Activated CD4-positive, alpha-beta memory T cell treated with anti-CD3 and anti-CD28 coated beads, Interleukin-2, amount 10 ng/mL, durations not matched to agents 7 days and 5 days (primary cell): ENCODE measurements at places on chromosomes 11 and 22. TPM values are rescaled to one million over a fixed set of nuclear protein-coding genes. Genes with fewer than 3 reads are reported as not detected.

TUBA8 gene
- total RNA-seq: 1.4 TPM

NECTIN1 gene
- total RNA-seq: 1.7 TPM

H19 gene
- not detected for total RNA-seq

NCAM1 gene
- total RNA-seq: 0.48 TPM

EIF3M gene
- 246 TPM for total RNA-seq

DNA sequence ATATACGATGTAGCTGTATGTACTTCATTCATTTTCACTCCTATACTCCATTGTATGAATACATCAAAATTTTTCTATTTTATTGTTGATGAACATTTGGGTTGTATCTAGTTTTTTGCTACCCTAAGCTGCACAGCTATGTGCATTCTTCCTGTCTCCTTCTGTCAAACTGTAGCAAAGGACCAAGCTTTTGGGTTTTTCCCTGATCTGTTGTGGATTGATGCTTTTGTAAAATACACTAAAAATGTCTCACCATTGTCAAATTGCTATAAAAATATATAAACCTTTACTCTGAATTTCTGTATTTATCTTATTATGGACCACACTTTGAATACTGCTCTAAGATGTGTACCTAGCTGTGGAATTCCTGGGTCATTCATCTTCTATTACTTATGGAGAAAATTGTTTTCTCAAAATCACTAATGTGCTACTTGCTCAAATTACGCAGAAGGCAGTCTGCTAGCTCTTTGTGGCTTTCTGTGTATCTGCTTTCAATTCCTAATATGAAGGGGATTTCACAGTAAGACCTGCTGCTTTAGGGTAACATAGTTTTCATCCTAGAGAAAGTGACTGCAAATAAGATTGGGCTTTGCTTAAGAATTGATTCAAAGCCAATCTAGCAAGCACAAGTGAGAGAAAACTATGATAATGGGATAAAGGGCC is 123.4 kb downstream of the CYP2R1 start:
- no peak for DNase-seq

DNA sequence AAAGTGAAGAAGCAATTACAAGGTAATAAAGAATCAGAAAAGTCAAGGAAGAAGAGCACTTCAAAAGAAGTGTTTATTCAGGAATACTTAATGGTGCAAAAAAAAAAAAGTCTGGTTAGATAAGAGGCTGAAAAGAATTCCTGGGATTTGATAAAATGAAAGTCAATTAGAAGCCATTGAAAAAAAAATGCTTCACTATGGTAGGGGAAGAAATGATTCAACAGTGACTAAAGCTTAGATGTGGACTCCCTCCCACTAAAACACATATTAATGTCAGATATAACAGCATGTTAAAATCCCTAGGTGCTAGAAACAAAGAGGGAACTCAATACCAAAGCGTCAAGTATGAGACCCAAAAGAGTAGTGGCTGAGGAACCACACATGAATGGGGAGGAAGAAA is 335.3 kb upstream of the PITPNB start:
- DNase-seq: no peak

GRCh38 chr22:39349506-39349966 is 255 bp upstream of the SYNGR1 start:
- DNase-seq: no peak

GRCh38 chr11:73962101-73962705 is 11.4 kb downstream of the DNAJB13 start:
- DNase-seq: no peak

DNA sequence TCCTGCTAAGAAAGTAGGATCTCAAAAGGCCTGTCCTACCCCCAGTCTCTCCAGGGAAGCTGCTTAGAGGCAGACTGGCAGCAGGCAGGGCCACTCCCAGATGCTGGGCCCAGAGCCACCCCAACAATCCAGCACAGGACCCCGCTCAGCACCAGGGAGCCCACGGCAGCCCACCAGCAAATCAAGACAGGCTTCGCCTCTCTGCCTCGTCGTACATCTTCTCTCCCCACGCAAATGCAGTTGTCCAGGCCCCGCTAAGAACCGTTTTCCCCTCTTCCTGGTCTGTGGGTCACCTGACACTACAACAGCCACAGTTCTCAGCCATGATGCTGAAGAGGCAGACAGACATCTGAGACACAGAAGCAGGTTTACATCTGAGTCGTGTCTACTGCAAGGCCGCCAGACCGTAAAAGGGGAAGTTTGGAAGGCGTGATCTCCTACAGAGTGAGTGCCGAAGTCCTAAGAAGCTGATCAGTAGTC is 51.1 kb downstream of the IGSF9B start:
- no peak for DNase-seq

- no peak for DNase-seq
These were observed 42.2 kb downstream of the WNT7B start for GRCh38 chr22:45934659-45935341.

DNA sequence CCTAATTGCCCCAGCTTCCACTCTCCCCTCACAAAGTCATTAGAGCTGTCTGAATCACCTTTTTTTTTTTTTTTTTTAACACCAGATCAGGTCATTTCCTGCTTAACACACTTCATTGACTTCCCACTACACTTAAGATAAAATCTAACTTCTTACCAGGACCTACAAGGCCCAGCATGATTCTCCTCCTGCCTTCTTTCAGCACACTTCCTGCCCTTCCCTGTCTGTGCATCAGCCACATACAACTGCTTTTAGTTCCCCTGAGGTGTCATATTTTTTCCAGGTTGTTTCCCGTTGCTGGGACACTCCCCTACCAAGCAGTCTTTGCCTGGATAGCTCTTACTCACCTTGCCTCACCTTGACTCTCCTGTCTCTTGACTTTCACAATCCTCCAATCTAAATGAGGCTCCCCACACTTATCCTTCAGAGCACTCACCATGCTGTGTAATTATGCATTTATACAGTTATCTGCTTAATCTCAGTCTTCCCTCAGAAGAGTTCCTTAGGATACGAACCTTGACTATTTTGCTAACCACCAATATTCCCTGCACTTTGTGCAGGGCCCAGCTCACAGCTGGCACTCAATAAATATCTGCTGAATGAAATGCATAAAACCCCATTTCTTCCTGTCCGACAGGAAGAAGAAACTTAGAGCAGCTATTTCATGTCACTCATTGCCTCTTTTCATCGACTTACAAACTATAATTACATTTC is 96.6 kb upstream of the AKIP1 start:
- no peak for DNase-seq

DNA sequence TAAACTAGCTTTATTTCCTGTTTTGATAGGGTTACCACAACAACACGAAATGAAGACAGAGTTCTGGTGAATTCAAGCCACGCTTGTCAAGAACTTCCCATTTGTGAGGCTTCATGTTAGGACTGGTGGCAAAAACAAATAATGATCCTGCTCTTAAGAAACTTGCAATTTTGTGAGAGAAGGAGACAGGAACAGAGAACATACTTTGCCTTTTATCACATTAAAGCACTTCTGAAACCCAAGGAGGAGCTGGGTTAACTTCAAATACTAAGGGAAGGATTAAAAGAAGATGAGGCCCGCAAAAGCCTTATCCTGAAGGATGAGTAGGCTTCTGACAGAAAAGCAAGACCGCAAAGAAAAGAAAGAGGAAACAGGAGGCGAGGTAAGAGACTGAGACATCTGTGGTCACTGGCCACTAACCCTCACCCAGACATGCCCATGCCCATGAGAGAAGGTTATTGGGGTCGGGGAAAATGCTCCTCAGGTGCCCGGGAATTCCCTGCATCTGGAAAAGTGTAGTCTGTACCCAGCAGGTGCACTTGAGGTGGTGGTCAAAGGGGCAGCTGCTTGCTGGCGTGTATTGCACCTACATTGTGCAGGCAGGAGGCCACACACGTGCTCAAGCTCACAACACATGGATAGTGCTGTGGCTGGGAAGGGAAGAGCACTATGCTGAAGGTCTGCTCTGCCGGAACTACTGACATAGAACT is 50.5 kb downstream of the MAPK1 start:
- DNase-seq: peak; percentile 34
